Esophagus mucosa (tissue), 1 donor: ENCODE measurements at places on chromosomes 2 and 18.

DNA sequence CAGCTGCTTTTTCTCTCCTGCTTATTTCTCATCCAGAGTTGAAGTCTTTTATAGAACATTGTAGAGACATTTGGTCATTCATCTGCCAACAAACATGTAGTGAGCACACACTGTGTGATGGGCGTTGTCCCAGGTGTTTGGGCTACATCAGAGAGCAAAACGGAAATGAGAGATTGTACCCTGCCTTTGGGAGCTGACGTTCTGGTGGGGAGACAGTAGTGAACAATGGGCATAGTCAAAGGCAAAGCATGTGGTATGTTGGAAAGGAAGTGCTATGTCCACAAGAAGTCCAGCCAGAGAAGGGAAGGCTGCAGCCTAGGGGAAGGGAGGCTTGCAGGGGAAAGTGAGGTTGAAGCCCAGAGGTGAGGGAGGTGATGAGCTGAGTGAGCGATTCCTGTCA is 78.1 kb downstream of the PIEZO2 start:
- no peak for ATAC-seq

DNA sequence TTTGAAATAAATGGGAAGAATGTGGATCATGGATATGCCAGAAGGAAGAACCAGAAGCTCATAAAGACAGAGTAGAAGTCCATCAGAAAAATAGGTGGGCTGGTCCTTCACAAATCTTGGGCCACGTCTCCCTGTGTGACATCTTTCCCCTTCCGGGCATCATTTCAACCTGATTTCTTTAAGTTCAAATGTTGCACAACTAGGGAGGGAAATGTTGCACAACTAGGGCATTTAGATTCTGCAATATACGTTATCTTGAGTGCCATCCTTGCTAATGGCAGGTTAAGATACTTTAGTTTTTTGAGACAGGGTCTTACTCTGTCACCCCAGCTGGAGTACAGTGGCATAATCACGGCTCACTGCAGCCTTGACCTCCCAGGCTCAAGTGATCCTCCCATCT is 129.6 kb downstream of the CERS6 start:
- ATAC-seq: no peak

DNA sequence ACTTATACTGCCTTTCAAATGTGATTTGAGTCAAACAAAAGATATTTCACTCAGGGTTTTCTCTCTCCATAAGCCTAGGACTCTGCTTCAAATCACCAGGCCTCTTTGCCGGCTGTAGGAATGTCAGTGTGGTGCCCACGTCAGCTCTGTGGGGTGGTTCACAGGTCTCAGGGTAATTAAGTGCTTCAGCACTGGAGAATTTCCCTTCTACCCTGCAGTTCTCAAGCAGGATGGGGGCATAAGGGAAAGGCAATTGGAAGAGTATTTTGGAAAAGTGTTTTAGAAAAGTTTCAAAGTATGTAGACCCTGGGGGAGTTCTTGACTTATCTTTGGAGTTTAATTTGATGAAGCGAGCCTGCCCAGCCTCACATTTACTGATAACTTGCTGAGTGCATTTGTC is 9.6 kb downstream of the CNGA3 start:
- no peak for ATAC-seq

DNA sequence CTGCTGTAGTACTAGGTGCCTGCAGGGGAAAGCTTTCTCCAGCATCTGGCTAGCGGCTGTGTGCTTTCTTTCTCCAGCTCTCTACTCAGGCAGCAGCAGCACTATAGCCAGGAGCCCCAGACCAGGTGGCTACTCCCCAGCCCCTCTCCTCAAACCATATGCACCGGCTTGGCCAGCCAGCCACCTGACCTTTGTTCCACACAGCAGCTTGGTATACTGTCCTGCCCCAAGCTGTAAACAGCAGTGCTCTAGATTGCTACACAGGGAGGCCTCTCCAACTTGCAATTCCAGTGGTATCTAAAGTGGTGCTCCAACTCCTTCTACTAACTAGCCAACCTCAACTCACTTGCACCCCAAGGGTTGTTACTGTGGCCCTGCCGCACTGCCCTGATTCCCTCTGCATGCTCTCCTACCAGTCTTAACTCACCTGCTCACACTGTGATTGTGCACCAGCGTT is 19.6 kb downstream of the LDAH start:
- ATAC-seq: no peak

DNA sequence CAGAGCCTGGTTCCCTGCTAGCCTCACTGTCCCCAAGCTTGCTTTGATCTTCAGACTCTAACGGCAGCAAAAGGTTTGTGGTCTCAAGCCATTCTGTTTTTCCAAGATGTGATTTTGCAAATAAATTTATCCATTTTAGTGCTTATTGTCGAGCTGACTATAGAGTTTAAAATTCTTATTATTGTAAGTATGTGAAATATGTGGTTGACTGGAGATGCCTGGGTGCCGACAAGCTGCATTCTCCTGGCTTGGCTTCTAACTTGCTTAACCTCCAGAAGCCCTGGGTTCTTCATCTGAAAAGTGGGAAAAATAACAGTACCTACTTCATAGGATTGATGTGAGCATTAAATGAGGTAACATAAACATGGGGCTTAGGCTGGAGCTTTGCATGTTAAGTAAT is 9.9 kb upstream of the EDAR start:
- no peak for ATAC-seq

DNA sequence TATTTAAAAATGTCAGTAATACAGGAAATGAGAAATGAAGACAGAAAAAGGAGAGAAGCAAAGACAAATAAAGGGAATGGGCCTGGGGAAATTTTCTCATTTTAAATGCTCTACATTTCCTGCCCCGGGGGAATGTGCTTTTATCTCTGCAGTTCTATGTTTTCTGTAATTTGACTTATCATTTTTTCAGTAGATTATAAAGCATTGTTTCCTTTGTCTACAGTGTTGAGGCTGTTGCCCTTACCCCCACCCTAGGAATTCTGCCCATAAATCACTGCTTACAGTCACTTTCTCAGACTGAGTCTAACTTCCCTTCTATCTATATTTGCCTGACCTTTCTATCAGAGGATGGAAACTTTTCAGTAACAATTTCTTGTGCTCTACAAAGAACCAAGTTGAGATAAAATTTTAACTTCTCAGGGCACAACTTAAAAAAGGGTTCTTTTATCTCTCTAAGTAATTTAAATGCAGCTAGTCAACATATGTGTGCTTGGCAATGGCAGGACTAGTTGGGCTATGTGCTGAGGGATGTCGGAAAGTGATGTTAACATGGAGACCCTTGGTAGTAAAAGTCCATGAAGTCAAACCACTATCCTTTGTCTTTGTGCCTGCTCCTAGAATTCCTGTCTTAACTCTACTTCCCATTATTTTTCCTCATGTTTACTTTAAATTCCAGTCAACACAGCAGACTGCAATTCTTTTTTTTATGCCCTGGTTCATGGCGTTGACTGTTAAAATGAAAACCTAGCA is 146.5 kb upstream of the MMADHC start:
- ATAC-seq: no peak

- no peak for ATAC-seq
Observed at GRCh38 chr2:22719396-22719795, 665.6 kb upstream of the KLHL29 start.

GRCh38 chr2:137910641-137911040 is 53.6 kb upstream of the HNMT start:
- ATAC-seq: no peak

GRCh38 chr18:24270937-24271380 is 126.7 kb downstream of the OSBPL1A start:
- no peak for ATAC-seq

DNA sequence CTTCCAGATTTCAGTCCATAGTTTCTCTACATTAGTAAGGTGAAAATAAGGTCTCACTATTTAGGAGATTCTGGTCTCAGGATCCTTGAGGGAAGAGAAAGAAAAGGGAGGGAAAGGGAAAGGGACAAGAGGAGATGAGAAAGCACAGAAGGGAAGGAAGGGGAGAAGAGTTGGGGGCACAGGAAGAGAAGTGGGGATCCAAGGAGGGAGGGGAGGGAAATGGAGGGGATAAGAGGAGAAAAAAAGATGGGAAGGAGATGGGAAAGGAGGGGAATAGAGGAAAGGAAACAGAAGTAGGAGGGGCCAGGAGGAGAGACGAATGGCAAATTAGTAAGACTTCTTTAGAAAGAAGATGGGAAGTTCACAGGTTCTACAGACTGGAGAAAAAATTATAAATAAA is 39.2 kb upstream of the SPTBN1 start:
- ATAC-seq: no peak

DNA sequence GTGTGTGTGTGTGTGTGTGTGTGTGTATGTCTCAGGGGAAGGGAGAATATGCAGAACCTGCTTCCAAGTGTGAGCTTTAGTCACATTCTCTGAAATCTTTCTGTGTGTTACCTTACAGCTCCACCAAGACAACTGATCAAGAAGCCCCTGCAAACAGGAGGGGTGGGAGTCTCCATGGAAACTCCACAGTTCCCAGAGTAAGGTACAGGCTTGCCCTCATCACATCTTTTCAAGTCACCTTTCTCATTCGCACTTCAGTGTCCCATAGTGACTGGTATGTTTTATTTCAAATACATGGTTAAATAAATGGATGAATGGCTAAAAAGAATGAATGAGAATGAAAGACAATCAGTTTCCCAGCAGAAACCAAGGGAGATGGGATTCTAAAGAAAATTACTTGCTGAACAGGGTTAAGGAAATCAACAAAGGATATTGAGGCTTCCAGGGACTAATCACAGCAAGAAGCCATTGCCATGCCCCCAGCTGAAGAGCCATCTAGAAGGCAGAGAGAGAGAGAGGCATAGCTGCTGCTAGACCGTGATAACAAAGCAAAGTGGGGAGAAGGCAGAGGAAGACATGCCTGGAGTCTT is 987.2 kb upstream of the CELF4 start:
- ATAC-seq: no peak

DNA sequence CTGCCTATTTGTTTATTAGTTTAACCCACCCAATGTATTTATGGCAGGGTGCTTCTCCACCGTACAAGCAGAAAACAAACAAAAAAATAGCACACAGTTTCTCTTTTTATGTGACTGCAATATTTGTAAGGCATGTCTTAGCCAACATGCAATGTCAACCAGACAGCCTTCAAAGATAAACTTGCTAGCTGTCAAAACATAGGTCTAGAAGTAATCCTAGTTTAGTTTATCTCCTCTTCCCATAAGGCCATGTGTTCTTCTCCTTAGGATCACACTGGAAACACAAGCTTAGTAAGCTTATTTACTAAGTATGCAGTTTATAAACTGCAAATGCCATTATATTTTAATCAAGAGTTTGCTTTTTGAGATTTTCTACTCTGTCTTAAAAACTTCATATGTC is 75.6 kb downstream of the LDAH start:
- no peak for ATAC-seq

- peak; percentile 63 for ATAC-seq
Observed at GRCh38 chr2:73085691-73086090, 14.2 kb upstream of the SFXN5 start.

DNA sequence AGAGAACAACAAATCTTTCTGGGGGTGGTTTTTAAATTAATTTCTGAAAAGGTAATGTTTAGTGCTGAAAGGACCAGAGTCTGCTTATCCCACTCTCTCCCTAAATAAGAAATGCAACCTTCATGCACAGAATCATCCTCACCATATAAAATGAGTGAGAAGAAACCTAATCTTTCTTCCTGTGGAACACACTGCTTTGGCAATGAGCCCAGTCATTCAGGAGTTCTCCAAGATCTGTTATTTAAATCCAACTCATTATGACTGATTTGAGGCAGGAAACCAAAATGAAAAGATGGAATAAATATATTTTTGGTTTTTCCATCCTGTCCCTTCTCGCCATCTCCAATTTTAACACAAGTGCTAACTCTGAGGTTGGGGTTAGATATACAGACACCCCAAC is 228.3 kb downstream of the SRBD1 start:
- no peak for ATAC-seq

GRCh38 chr18:23226930-23227725 is 91.8 kb downstream of the CABLES1 start:
- ATAC-seq: peak; percentile 12

GRCh38 chr2:100121124-100121718 is 21.2 kb downstream of the AFF3 start:
- no peak for ATAC-seq

GRCh38 chr2:222424729-222425671 is 657 bp downstream of the SGPP2 start:
- peak; percentile 24 for ATAC-seq

DNA sequence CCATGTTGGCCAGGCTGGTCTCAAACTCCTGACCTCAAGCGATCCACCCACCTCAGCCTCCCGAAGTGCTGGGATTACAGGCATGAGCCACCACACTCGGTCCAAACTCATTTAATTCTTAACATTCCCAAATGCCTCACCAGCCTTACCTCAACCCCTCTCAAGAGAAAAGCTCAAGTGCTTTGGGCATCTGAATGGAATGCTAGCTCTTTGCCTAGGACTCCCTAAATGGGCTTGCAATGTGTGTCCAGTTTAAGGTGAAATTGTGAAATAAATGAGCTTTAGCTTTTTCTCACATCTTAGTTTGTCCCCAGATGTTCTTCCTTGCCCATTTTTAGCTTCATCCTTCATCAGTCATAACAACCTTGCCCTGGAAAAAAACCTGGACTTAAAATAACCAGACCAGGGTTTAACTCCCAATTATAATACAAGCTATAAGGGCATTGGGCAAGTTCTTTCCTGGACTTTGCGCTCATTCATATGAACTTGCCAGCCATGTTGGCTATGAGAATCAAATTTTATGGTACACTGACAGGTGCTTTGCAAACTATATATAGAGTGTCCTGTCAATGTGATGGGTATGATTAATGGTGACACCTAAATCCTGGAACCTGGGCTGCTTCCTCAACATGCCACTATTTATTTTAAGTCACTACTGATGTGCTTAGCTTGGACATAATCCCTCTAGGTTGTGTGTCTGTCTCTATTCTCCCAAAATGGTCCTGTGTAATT is 95.1 kb upstream of the SERPINE2 start:
- no peak for ATAC-seq

GRCh38 chr2:48824116-48824515 is 68.6 kb upstream of the LHCGR start:
- no peak for ATAC-seq

DNA sequence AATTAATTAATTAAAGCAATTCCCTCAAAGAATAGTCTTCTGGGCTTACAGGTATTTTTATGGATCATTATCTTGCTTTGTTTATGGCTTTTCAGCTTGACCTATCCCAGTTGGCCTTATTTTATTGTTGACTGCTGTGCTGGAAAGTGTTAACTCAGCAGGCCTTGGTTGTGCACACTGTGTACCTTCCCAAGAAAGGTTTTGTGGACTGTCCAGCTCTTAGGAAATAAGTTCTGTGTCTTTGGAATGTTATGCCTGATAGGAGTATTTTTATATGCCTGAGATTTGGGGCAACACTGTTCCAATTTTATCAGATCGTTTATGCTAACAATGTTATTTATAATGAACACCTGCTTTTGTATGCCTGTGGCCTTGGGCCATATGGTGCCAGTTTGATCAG is 671.9 kb upstream of the ZNF804A start:
- ATAC-seq: no peak

DNA sequence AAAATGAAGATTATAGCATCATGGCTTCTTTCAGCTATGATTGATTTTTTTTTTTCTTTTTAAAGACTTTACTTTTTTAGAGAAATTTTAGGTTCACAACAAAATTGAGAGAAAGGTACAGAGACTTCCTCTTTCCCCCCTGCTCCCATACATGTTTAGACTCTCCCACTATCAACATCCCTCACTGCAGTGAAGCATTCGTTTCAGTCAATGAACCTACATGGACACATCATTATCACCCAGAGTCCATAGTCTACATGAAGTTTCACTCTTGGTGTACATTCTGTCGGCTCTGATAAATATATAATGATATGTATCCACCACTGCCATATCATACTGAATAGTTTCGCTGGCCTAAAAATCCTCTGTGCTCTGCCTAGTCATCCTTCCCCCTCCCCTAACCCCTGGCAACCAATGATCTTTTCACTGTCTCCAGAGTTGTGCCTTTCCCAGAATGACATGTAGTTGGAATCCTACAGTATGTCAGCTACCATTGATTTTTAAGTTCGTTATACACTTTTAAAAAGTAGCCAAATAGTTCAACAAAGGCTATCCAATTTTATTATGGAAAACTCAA is 86.8 kb downstream of the GPD2 start:
- ATAC-seq: no peak
